Karpas-422 (cell line): ENCODE measurements at places on chromosomes 12 and 14.

- peak; percentile 76 for DNase-seq
- peak overlapping the region; percentile 70 for H3K27ac ChIP-seq
- peak overlapping the region; percentile 74 for H3K4me3 ChIP-seq
- peaks cover 61% of the 10 kb centered on the region for H3K4me1 ChIP-seq
- H3K27me3 ChIP-seq = no peaks in the 10 kb centered on the region
Measured at GRCh38 chr12:103928682-103929045, 1.5 kb upstream of the HSP90B1 start.

DNA sequence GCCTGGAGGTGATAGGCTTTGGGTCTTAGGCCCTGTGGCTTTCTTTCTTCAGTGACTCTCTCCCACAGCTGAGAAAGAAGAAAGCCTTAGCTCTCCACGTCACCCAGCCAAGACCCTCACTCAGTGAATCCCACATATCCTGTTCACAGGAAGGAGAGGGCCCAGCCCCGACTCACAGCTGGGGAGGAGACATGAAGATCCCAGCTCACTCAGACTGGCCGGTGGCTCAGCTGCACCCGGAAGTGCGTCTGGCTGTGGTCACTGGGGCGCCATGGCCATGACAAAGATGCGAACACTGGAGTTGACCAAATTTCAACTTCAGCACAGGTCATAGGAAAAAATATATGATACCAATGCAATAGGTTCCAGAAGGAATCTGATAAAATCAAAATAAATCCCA, 14.2 kb downstream of the DLK1 start:
- DNase-seq = no peak
- 0 out of 2 replicates have a peak, but pooled peaks cover 2% of the 10 kb centered on the region for H3K27me3 ChIP-seq
- no peaks in the 10 kb centered on the region for H3K36me3 ChIP-seq
- H3K27ac ChIP-seq = no peak overlapping the region

DNA sequence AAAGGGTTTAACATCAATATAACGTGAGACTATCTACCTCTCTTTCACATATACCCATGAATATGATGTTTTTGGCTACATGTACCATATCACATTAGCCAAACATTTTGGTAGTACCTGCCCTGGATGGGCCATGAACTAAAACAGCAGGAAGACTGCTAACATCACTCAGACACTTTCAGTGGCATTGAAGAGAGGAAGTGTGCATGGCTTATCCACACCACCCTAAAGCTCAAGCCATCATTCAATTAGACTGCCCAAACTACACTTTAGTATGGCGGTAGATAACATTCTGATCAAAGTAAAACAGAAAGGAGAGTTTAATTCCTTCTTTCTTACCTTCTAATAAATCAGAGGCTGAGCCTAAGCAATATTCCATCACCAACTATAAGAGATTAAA, 103.0 kb downstream of the PEBP1 start:
- no peaks in the 10 kb centered on the region for H3K27me3 ChIP-seq
- H3K4me3 ChIP-seq = no peak overlapping the region
- peaks cover 44% of the 10 kb centered on the region for H3K4me1 ChIP-seq
- DNase-seq = peak; percentile 74
- H3K36me3 ChIP-seq = peaks cover 23% of the 10 kb centered on the region
- H3K27ac ChIP-seq = peak overlapping the region; percentile 96

DNA sequence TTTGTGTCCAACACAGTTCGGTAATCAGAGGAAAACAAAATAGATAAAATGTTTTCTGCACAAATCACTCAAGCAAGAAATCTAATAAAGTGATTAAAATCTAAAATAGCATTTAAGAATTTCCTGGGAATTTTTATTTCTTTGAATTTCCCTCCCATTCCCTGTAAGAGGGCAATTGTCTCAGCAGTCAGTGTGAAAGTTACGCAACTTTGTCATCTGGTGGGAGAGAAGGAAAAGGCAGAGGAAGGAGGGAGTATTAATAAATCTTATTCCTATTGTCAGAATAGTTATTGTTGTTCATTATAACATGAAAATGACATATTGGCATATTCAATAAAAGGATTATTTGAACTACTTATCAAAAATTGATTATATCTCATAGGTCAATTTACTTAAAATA, 464.9 kb downstream of the PRKD1 start:
- no peaks in the 10 kb centered on the region for H3K4me1 ChIP-seq
- no peak overlapping the region for H3K4me3 ChIP-seq
- no peak for DNase-seq
- no peak overlapping the region for H3K27ac ChIP-seq
- H3K36me3 ChIP-seq = no peaks in the 10 kb centered on the region
- H3K27me3 ChIP-seq = no peaks in the 10 kb centered on the region

- H3K27ac ChIP-seq = no peak overlapping the region
- DNase-seq = no peak
- H3K4me3 ChIP-seq = no peak overlapping the region
- H3K4me1 ChIP-seq = no peaks in the 10 kb centered on the region
Measured at GRCh38 chr12:93500201-93500600, 32.9 kb downstream of the MRPL42 start.

- H3K4me3 ChIP-seq = no peak overlapping the region
- no peak for DNase-seq
- H3K27me3 ChIP-seq = no peaks in the 10 kb centered on the region
- H3K36me3 ChIP-seq = no peaks in the 10 kb centered on the region
- H3K4me1 ChIP-seq = no peaks in the 10 kb centered on the region
Measured at GRCh38 chr12:93347054-93347785, 30.5 kb upstream of the NUDT4 start.
